ENCODE measurements at places on chromosomes 13 and 19.
A peak's percentile ranks its signal among the peaks of the same experiment; 100 is the strongest.

DNA sequence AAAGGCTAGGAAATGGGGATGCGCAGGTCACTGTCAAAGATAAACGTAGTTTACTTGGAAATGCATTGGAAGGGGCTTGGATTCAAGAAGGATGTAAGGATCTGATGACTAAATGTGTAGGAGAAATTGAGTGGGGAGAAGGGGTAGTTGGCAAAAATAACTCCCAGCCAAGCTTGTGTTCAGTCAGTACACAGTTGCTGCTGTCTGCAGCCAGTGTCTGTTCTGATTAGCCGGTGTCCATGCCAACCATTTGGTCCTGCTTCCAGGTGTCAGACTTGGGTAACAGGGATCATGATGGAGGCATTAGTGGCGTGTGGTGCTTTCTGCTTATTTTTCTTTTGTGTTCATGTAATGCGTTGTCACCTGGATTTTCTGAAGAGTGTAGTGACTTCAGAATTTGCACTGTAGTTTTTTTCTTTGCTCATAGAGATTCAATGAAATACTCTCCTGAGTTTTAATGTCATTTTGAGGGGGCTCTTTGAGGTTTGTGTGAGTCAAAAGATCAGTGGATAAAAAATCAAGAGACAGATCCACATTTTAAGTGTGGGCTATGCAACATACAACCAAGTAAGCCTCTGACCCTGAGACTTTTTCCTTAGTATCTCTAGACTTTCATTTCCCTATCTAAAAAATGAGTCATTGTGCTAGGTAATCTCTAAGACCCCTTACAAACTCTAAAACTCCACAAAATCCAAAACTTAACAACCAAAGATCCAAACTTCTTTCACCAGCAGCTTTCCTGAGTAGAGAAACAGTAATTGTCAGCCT, 103.9 kb downstream of the WDFY2 start:
- no peak for DNase-seq

DNA sequence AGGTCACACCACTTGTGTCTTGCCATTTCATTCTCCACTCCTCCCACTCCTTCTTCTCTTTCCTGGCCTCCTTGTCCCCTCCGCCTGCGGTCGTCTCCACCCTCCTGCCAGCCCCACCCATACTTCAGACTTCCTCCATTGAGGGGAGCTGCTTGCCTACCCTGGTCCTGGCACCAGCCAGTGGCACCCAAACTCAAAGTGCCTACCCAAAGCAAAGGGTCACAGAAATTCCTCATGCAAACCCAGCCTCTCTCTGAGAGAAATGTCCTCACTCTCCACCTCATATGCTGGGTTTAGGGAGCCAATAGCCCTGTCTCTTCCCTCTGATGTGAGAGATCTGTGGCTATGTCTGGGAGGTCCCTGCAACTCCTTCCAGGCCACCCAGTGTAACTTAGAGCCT, 109.6 kb downstream of the TEX26 start:
- no peak for DNase-seq

GRCh38 chr13:29196409-29197074, 376.4 kb downstream of the MTUS2 start:
- DNase-seq: no peak

DNA sequence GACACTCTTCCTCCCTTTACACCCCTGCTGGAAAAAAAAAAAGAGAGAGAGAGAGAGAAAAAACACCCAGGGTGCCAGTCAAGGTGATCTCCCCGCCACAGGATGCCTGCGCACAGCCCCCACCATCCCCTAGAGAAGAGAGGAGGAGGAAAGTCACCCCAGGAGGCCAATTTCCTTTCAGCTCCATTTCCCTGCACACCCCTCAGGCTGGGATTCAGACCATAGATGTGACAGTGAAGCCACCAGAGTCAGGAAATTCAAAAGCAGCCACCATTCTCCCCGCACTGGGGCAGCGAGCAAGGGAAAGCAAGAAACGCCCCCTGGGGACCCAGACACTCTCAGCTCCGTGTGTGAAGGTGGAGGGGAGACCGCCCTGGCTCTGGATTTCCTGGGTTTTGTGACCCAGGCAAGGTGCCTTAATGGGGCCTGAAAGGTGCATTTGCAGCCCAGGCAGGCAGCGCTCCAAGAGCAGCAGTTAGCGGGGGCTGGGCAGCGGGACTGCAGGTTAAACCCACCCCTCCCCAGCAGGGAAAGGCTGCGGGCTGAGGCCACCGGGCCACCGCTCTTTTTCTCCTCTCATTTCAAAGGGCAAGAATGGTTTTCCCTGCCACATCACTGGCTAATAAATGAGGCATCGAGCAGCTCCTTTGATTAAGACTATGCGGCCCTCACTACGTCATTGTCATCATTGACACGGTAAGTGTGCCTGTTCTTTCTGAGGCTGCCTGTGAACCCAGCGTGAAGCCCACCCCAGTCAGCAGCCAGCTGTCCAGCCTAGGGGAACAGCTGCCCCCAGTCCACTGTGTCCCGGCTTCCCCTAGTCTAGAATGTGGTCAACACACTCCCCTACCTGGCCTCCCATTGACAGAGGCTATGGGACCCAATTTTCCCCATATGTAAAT, 83.8 kb upstream of the TM9SF2 start:
- peak; percentile 51 for DNase-seq

DNA sequence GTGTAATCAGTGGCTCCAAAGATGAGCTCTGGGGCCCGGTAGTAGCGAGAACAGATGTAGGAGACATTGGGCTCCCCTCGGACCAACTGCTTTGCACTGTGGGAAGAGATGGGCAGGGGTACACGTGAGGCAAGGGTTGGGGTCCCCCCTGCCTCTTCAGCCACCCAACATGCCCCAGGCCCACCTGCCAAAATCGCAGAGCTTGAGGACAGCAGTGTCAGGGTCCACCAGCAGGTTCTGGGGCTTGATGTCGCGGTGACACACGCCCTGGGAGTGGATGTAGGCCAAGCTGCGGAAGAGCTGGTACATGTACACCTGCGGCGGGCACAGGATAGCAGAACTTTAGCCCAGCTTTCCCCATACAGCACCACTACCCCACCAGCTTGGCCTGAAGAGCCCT, 8.0 kb downstream of the GSK3A start:
- DNase-seq: no peak

Measured in activated naive CD4-positive, alpha-beta T cell (primary cell).